BJ (cell line): ENCODE measurements at places on chromosomes 4 and X. TPM values are rescaled to one million over a fixed set of nuclear protein-coding genes. Genes with fewer than 3 reads are reported as not detected.

Gene NLGN3
- 0.22 and 0.27 TPM in 2 replicates for polyA plus RNA-seq

Gene BEX3
- polyA plus RNA-seq = 107 and 267 TPM in 2 replicates

Gene TMEM271
- polyA plus RNA-seq = not detected in 2 replicates

Gene RNF175
- polyA plus RNA-seq = 0.06 TPM in 1 of 2 replicates, not detected in the other

Gene FANCB
- polyA plus RNA-seq = 0.78 and 1.9 TPM in 2 replicates

Gene SLC10A7
- polyA plus RNA-seq = 3.9 and 8.3 TPM in 2 replicates

Gene HTN1
- not detected in 2 replicates for polyA plus RNA-seq

Gene CDKL5
- polyA plus RNA-seq = 5.1 and 6.1 TPM in 2 replicates

Gene TEX13C
- polyA plus RNA-seq = not detected in 2 replicates

Gene PRR32
- polyA plus RNA-seq = not detected in 2 replicates
